Head of caudate nucleus (tissue), 42 donors: ENCODE measurements at places on chromosomes 1 and 21.
A peak's percentile ranks its signal among the peaks of the same experiment; 100 is the strongest.

DNA sequence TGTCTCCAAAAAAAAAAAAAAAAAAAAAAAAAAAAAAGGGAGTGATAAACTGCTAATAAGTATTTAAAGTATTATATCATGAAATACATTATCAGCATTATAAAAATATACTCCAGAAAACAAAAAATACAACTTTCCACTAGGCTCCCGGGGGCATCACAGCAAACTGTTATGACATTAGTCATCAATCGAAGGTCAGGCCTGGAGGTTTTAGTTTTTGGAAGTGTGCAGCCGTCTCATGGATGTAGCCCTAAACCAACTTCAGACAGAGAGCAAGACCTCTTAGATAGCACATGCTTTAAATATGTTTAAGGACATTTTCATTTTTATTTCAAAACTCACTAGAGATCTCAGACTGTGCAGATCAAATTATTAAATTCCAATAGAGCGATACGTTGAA lies 106.3 kb downstream of the RERE start:
- no peak for DNase-seq

DNA sequence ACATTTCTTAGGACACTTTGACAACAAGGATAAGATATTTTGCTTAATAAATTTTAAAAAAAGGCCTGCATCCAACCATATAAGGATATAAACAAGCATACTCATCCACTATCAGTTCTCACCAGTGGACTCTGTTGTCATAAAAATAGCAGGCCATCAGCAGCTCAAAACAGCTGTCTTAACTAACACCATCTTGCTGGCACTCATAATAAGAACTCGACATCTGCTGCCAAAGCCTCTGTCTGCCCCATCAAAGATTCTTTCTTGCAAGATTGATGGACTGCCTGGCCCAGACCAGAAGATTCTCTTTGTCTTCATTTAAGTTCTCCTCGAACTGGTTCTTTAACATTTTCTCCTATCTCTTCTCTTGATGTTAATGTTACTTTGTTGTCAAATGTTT lies 10.1 kb downstream of the JMJD4 start:
- DNase-seq: no peak

DNA sequence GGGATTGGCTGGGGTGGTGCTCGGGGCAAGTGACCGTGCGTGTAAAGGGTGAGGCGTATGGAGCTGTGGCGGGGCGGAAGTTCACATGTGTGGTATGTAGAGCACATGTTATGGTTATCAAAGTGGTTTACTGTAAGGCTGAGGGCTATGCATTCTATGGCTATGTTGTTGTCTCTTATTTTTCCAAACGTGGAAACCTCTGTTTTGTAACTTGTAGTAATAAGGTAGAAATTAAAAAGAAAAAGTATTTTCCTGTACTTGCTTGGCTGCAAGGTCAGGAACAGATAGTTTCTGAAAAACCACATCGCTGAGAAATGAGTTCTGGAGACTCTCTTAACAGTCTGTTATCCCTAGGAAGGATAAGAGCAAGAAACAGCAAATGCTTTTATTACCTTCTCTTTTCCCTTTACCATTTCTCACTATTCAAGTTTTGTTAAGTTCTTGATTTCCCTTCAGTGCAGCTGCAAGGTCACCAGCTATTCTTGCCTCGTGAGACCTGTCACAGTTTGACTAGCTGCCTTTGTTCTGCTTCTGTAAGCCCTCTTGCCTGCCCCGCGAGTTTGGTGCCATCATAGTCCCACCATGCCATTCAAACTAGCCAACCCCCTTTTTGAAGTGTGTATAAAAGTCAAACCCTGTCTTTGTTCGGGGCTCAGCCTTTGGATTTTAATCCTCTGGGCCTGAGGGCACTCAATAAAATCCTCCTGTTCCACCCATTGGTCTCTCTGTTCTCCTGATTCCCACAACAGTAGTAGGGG lies 9.5 kb downstream of the RNU1-2 start:
- no peak for DNase-seq

GRCh38 chr1:58528518-58528917 lies 18.0 kb downstream of the OMA1 start:
- no peak for DNase-seq

- DNase-seq: no peak
Observed at GRCh38 chr1:234322979-234323378, 50.3 kb upstream of the COA6 start.

- DNase-seq: peak; percentile 16
Observed at GRCh38 chr1:3892748-3893147, 7.3 kb downstream of the C1orf174 start.

GRCh38 chr21:32566741-32567389 lies 18.5 kb downstream of the TCP10L start:
- no peak for DNase-seq

DNA sequence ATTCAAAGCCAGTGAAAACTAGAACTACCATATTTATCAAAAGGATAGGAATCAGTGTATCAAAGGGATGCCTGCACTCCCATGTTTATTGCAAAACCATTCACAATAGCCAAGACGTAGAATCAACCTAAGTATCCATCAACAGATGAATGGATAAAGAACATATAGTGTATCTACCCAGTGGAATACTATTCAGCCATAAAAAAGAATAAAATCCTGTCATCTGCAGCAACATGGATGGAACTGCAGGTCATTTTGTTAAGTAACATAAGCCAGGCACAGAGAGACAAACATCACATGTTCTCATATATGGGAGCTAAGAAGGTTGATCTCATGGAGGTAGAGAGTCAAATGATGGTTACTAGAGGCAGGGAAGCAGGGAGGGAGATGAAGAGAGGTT lies 110.0 kb downstream of the PAX7 start:
- DNase-seq: no peak

DNA sequence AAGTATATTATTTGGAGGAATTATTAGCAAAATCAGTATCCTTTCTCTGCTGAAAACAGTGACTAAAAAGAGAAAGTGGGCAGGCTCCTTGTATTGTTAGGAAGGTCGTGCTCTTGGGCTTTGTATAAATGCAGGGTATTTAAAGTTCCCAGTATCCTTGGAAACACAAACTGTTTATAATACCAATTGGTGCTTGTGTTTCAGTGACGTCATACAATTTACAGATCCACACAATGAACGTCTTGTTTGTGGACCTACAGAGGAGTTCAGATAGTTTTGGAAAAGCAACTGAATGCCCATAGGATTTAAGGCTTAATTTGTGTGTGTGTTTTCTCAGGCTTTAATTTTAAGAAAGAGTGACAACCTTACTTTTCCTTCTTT lies 168.2 kb downstream of the RASAL2 start:
- DNase-seq: no peak

- DNase-seq: no peak
Observed at GRCh38 chr1:77134359-77134758, 84.9 kb downstream of the PIGK start.

DNA sequence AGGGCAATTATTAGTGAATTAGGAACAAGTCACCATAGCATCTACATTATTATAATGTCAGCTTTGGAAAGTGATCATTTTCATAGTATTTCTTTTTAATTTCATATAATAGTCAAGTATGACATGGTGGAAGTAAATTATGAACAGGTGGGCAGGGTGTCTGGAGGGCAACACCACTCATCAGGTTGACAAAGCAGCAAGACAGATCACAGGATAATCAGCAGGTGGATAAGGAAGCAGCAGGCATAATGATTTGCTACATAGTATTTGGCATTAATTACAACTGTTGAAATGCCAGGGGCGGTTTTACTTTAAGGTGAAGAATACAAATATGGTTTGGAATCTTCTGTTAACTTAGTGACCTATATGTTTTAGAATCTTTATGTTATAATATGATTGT lies 1342.2 kb downstream of the PLA2G4A start:
- no peak for DNase-seq

DNA sequence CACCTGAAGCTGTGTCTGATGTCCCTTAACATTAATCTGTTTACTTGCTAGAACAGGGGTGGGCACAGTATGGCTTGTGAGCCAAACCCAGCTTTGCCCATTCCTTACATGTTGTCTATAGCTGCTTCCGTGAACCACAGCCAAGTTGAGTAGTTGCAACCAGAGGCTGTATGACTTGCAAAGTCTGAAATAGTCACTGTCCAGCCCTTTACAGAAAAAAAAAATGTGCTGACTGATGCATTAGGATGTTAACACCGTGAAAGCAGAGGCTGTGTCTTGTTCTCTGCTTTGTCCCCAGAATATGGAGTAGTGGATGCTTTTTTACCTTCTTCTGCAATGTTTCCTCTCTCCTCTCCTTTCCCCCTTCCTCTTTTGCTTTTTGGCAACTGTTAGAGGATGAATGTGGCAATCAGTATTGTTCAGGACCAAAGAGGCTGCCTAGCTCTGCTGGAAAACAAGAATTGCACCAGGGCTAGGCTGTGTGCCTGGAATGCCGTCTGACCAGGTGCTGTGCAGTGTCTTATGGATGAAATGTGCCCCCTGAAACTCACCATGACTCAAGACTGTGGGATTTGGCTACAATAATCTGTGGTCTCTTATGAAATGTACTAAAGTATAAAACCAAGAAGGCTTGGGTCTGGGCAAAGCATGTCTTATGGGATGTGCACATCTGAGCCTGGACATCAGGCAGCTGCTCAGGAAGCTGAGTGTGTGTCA lies 79.6 kb upstream of the GCLM start:
- no peak for DNase-seq

GRCh38 chr1:208107425-208108212 lies 136.6 kb downstream of the PLXNA2 start:
- no peak for DNase-seq

DNA sequence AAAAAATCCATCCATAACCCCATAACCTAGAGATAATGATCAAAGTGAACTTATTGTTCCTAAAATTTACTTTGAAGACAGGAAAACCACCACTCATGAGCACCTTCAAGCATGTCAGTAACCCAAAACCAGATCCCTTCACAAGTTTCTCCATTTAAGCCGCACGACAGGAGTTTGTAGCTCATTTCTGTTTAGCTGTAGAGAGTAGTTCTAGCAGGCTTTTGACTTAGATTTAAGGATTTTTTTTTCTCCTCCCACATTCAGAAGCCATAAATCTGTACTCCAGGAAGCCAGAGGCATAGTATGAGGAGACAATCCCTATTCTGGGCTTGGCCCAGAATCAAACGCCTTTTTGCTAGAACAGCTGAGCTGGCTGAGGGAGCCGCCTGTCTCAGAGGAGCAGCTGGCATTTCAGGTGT lies 25.6 kb downstream of the TOMM20 start:
- peak; percentile 67 for DNase-seq

DNA sequence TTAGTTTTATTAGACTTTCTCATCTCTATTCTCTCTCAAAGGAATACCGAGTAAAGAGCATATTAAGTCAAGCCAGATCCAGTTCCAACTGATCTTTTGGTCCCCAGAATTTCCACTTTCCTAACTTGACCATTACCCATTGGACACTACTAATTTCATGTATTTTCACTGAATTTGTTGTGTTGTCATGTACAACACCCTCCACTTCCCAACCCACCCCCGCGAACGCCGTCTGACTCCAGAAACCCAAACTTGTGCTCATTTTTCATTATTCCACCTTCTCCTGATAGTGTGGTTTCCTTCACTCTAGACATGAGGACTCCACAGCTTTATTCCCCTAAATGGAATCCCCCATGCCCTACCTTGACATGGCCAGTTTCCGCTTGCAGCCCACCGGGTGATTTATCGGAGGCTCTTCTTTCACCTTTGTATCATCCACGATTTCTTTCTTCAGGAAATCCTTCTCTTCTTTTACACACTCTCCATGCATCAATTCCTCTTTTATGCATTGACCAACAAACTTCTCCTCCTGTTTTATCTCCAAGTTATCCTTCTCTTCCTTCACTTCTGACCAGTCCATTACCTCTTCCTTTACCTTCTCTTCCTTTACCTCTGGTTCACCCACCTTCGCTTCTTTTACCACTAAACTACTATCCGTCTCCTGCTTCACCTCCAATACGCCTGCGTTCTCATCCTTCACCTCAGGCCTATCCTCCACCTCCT lies 805 bp downstream of the ZNHIT6 start:
- DNase-seq: no peak

- DNase-seq: no peak
Observed at GRCh38 chr1:89962024-89962741, 32.7 kb upstream of the ZNF326 start.

GRCh38 chr1:19762175-19762779 lies 37.4 kb downstream of the TMCO4 start:
- DNase-seq: no peak

GRCh38 chr1:154862907-154863306 lies 7.2 kb downstream of the KCNN3 start:
- no peak for DNase-seq

DNA sequence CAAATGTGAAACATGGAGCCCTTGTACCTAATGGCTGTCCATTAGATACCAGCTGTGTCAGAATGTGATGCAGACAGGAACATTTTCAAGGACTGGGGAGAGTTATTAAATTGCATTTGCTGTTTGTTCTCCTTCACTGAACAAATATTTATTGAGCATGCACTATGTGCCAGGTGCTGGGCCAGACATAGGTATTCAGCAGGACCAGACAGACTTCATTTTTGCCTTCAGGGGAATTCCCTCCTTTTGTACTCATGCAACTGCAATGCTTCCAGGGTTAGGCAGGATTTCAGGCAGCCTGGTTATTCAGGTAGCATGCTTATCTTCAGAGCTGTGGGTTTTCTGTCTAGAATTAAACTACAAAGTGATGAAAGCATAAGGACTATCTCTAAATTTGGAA lies 64.2 kb upstream of the SMYD2 start:
- no peak for DNase-seq

GRCh38 chr1:185694081-185694480 lies 40.1 kb upstream of the HMCN1 start:
- no peak for DNase-seq

GRCh38 chr1:161502641-161503393 lies 2.4 kb upstream of the FCGR2A start:
- DNase-seq: no peak

DNA sequence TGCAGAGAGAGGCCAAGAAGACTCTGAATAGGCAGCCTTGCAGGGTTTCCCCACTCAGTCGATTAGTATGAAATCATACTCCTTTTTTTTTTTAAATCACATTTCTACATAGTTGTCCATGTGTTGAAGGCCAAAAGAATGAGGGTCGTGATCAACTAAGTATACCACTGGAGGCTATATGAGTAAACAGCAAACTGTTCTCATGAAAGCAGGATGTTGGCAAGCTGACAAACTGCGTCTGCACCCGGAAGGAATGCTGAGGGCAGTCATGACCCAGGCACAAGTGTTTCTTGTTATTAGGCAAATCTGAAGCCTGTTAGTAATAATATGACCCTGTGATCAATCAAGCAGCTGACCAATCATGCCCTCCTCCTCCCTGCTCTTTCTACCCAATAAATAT lies 213.2 kb downstream of the USH2A start:
- no peak for DNase-seq
